ENCODE measurements at places on chromosomes 5 and 9. TPM values are rescaled to one million over a fixed set of nuclear protein-coding genes. Genes with fewer than 3 reads are reported as not detected.

The UNC5A gene
- total RNA-seq: 18.5 TPM

- no peak for DNase-seq
Observed at GRCh38 chr5:2317540-2317939, 433.9 kb downstream of the IRX2 start.

The PALM2AKAP2 gene
- total RNA-seq: 3.9 TPM

DNA sequence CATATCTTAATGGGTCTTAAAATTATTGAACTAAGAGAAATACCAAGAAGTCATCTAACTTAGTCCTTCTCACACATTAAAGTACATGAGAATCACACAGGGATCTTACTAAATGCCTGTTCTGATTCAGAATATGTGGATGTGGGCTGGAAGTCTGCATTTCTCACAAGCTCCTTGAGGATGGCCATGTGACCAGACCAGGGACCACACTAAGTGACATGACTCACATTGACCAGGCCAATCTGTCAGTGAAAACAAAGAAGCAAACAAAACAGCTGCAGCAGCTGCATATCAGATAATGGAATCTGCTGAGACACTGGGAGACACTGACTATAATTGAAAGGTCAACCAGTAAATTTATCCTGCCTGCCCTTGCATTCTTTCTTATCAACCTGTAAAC lies 110.5 kb downstream of the ADAMTS12 start:
- no peak for DNase-seq

The IFNA13 gene
- not detected for total RNA-seq

DNA sequence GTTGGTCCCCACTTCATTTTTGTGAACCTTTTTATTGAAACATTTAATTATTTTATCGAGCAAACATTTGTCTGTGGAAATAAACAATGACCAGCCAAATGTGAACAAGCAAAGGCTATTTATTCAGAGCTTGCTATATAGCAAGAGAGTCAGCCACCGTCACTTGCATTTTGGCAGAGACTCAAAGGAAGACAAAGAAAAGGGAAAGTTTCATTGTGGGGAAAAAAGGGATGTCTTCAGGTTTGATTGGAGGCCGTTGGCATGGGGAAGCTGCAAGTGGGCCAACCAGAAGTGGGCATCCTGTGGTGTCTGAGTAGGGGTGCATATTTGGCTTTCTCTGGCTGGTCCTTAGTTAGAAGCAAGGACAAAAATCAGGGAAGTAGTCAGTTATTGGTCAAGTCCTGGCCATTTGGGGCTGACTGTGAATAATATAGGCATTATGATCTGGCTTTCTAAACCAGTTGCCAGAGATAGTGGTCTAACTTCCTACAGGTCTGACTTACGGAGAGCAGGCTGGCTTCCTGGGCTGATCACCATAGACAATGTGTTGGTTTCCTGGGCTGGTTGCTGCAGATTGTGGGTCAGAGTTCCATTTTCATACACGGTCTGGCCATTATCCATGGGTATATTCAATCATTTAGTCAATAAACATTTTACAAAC lies 16.6 kb downstream of the ENC1 start:
- no peak for DNase-seq

DNA sequence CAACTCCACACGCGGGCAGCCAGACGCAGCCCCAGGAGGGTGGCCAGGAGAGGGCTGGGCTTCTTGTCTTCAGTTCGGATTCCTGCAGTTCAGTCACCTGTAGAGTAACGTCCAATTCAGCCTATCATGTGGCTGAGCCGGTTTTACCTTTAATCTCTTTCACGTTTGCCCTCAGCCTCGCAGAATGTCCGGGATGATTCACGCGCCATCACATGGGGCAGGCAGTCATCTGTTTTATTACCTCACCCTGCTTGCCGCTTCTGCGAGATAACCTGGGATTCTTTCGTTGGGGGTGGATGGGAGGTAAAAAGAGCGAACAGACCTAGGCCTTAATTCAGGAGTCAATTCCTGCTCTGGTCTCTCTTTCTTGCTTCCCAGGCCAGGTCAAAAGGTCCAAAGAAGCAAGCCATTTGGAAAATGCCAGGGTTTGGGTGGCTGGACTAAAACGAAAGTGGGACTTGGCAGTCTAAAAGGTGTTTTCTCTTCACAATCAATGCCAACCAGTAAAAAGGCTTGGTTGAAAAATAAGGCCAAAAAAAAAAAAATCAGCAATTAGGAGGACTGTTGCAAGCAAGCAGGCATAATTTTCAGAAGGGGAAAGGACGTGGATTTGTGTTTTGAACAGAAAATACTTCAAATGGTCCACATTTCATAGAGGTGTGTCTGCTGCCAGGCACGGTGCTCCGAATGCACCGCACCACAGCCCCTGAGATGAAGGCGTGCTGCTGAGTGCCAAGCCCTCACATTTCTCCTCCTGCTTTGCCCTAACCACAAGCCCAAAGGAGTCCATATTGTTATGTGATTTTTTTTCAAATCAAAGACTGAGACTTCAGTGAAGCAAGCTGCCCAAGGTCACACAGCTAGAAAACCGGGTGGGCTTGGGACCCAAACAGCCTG lies 2.8 kb upstream of the WWC1 start:
- DNase-seq: no peak

DNA sequence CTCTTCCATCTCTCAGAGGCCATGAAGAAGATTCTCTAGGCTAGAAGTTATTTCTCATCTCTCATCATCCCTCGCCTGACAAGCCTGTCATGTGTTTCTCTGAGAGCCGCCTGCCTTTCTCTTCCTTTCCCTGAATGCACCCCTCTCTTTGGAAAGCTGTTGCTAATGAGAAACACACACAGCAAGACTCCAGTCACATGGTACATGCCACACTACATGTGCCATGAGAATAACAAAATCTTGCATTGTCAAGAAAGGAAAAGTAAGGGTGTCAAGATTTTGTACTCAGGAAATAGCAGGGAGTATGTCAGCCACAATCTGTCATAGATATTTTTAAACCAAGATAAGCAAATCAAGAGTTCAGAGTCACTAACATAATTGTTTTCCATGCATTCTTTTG lies 8.9 kb downstream of the AGXT2 start:
- no peak for DNase-seq

DNA sequence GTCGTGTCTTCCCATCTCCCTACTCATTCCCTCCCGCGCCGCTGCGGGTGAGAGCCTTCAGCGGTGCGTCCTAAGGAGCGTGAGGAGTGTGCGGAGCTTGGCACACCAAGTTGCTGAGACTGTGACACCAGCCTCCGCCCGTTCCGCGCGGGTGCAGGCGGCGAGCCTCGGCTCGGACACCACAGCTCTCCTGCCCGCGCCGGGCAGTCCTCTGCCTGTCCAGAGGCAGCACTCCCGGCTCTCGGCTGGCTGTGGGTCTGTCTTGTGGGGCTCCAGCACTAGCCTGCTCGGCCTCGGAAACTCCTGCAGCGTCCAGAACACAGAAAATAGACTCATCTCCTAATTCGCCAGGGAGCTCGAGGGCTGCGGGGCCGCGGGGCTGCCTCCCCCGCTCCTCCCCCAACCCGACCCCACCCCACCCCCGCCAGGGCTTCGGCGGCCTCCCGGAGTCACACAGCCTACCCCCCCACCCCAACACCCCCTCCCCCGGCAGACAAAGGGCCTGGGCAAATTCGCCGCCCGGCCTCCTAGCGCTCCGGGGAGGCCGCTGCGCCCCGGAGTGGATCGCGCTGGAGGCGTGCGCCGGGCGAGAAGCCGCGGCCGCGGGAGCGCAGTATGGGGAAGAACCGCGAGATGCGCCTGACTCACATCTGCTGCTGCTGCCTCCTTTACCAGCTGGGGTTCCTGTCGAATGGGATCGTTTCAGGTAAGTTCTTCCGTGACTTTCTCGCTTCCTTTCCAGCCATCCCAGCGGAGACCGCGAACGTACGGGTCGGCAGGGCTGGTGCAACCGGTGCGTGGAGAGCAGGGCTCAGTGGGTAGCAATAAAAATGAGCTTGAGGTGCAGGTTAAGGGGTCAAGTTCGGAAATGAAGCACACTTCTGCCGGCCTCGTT lies at the start of gene ADAMTS19:
Gene ADAMTS19, plus strand, starts transcription at position 522 of the 895 bp plus-strand sequence. Its CDS starts 94 bp downstream, at position 616.
- DNase-seq: no peak

The CCIN gene
- total RNA-seq: 0.19 TPM

GRCh38 chr5:178420354-178420781 lies 169.8 kb downstream of the COL23A1 start:
- DNase-seq: no peak

The URM1 gene
- total RNA-seq: 45.1 TPM

GRCh38 chr5:58363461-58364249 lies 96.2 kb downstream of the PLK2 start:
- no peak for DNase-seq

GRCh38 chr5:140248414-140248813 lies 54.5 kb downstream of the PFDN1 start:
- DNase-seq: no peak

- no peak for DNase-seq
Observed at GRCh38 chr9:94301583-94301982, 26.9 kb downstream of the NUTM2F start.

DNA sequence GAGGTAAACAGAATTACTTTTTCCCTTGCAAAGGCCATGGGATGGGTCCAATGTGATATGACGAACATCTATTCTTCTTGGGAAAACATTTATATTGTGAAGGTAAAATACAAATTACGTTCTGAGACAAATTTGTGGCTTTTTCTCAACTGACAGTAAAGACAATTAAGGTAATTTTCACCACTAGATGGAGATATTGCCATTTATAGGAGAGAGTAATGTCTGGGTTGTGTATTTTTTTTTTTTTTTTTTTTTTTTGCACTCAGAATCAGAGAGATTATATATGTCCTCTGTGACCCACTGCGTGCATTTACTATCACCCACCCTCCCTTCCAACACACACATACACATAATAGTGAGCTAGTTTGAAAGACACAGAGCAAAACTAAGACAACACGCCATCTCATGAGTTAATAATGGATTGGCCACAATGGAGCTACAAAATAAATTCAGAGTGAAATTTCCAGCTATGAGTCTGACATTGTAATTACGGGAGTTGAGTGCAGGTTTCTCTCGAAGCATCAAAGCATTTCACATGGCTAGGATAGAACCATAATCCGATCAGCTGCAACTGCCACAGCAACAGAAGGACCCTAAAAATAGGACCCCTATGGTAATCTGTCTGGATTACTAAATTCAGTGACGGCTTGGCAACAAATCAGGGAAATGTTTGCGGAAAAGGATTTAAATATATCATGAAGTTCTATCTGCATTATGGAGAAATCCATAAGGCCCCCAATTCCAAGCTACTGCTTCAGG lies 49.2 kb downstream of the ANXA1 start:
- DNase-seq: no peak

GRCh38 chr9:76032038-76032796 lies 141.7 kb downstream of the PCSK5 start:
- no peak for DNase-seq

The TLX3 gene
- total RNA-seq: not detected

The PTGES gene
- not detected for total RNA-seq

- peak; percentile 60 for DNase-seq
Observed at GRCh38 chr9:18274693-18275092, 199.3 kb upstream of the ADAMTSL1 start.

DNA sequence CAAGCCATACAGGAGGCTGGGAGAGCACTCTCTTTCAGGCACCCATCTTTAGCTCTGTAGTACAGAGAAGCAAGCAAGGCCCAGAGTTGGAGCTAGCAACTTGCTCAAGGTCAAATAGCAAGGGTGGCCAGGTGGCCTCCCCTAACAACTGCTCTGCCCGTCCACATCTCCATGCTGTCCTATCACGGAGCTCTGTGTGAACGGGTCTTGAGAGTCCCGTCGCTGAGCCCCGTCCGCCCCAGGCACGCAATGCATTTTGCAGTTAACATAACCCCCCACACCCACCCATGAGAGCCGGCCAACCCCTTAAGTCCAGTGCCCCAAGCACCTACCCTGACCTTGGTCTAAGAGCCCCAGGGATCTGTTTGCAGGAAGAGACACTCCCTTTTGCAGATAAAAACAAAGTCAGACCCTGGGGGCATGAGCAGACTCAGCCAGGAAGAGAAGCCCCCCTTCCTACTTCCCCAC lies 1.5 kb downstream of the RNF44 start:
- no peak for DNase-seq

- DNase-seq: no peak
Observed at GRCh38 chr5:142248853-142249462, 75.9 kb downstream of the SPRY4 start.

The LRRC70 gene
- total RNA-seq: 27.5 TPM

GRCh38 chr9:133119103-133119845 lies 1.8 kb downstream of the RALGDS start:
- DNase-seq: no peak

DNA sequence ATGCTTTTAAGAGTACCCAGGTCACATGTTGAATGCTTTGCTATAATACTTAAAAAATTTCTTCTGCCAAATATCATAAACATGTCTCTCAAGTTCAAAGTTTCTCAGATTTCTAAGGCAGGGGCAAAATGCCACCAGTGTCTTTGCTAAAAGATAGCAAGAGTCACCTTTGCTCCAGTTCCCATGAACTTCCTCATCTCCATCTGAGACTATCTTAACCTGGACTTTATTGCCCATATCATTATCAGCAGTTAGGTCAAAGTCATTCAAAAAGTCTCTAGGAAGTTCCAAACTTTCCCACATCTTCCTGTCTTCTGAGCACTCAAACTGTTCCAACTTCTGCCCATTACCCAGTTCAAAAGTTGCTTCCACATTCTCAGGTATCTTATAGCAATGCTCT lies 307.6 kb upstream of the TNC start:
- DNase-seq: no peak

DNA sequence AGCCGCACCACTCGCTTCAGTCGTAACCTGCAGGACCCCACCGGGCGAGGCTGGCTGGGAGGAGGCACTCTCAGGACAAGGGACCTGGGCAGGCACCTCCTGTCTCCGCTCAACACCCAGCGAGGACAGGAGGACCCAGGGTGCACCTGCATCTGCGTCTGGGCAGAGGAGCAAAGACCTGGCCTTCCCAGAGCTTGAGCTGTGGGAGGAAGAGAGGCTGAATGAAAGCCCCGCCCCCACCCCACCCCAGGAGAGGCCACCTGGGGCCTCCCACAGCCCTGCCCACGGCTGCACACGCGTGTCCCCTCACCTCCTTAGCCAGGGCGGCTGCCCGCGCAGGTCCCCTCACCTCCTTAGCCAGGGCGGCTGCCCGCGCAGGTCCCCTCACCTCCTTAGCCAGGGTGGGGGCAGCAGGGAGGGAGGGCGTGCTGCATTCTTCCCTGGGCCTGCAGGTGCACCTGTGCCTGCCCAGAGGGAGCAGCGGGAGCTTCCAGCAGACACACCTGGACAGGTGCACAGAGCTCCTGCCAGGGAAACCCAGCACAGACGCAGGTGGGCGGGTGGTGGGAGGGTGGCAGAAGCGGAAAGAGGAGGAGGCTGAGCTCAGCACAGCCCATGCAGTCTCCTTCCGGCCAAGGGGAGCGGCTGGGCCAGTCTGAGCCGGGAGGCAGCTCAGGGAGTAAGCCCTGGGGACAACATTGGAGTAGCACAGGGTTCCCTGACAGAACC lies 18.5 kb upstream of the SLC12A7 start:
- DNase-seq: no peak

DNA sequence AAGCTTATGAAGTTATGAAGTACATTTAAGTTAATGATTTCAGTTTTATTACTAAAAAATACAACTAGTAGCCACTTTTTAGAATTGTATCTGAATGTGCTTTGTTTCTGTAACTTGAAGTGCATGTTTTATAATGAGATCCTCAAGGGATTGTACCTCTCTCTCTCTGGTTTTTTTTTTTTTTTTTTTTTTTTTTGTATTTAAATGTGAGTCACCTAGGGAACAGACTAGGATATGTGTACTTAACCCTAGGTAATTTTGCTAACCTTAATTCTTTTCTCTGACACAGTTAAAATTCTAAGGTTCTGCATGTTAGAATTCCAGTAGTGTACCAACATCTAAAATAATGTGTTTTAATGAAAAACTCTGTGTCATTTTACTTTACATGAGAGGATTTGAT lies 59.5 kb downstream of the CDC42SE2 start:
- DNase-seq: no peak

- DNase-seq: no peak
Observed at GRCh38 chr9:17847908-17848307, 269.0 kb downstream of the SH3GL2 start.
